ENCODE measurements at places on chromosomes 2 and 18.

GRCh38 chr18:10010611-10011015 is 96.8 kb downstream of the VAPA start:
- no peak for DNase-seq

GRCh38 chr2:3493615-3494007 is 25.7 kb downstream of the ADI1 start:
- DNase-seq = no peak

DNA sequence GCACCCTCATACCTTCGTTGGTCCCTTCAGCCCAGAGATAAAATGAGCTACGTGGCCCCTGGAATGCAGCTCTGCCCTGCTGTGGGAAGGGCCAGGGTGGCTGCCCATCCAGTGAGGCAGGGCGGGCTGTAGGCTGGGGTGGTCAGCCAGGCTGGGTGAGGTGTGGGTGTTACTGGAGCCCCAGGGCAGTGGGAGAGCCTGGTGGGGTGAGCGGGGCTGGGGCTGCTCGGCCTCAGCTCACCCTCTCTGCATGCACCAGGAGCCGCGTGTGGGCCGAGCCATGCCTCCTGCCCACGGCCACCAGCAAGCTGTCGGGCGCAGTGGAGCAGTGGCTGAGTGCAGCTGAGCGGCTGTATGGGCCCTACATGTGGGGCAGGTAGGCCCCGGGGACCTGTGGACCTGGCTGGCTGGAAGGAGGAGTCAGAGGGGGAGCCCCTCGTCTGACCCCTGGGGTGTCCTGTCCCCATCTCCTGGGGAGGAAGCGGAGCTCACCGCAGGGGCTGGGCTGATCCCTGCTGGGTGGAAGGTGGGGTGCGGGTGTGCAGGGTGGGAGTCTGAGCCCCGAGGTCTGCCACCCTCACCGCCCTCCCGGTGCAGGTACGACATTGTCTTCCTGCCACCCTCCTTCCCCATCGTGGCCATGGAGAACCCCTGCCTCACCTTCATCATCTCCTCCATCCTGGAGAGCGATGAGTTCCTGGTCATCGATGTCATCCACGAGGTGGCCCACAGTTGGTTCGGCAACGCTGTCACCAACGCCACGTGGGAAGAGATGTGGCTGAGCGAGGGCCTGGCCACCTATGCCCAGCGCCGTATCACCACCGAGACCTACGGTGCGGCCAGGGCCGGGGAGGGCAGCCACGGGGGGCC is 5.5 kb downstream of the RNPEPL1 start:
- DNase-seq = no peak

DNA sequence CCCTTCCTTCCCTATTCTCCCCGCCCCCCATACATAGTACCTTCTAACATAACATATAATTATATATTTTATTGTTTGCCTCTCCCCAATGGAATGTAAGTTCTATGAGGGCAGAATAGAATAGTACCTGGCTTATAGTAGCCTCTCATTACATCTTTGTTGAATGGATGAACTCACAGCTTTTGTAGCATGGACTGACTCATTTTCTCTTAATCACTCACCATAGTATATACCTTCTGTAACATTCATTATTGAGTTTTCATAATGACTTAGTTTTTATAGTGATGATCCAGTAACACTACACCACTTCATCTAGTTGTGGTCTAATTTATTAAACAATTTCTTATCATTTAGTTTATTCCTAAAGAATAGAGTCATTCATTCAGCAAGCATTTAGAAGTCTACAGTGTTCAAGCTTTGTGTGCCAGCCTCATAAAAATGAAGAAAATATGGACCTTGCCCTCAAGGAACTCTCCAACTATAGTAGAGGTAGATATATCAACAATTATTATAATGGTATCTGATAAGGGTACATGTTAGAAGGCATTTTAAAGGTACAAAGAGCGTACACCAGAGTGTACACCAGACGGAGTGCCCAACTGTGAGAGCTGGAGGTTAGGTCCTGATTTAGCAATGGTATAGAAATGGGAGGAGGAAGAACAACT is 31.1 kb downstream of the NCOA1 start:
- no peak for DNase-seq

DNA sequence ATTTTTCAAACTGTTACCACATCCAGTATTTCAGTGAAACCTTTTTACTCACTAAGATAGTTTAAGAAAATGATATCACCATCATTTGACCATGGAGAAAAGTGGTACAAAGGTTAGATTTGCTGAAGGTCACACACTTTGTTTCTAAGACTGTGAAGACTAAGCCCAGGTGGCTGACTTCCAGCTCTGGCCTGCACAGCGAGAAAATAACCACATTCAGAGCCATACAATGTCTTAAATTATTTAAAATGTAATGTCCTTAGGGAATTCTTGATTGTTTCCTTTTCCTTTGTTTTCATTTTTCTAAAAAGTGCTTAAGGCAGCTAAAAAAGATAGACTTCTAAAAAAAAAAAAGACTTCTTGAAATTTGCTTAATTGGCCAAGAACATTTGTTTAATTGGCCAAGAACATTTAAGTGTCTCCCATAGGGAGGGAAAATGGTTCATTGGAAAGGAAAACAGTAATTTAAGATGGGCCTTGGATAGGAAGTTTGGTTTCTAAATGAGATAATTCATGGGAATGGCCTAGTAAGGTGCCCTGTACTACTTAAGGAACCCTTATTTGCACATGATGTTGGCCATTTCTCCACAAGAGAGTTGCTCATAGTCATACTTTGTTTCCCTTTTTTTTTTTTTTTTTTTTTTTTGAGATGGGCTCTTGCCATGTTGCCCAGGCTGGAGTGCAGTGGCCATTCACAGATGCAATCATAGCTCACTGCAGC is 45.2 kb downstream of the CYP1B1 start:
- DNase-seq = no peak

GRCh38 chr18:13320891-13321425 is 102.4 kb downstream of the LDLRAD4 start:
- DNase-seq = no peak

DNA sequence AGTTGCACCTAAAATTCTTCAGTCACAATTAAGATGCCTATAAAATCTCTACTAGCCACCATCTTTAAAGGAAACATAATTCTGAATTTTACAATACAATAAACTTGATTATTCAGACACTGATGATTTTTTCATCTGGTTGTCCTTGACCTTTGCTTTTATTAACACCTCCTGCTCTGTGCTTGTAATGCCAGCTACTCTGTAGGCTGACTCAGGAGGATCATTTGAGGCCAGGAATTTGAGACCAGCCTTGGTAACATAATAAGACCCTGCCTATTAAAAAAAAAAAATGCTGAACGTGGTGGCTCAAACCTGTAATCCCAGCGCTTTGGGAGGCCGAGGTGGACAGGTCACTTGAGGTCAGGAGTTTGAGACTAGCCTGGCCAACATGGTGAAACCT is 38.3 kb downstream of the HAT1 start:
- no peak for DNase-seq

GRCh38 chr2:215447673-215448081 is 11.8 kb upstream of the FN1 start:
- no peak for DNase-seq

GRCh38 chr2:168245074-168245825 is 2.1 kb downstream of the STK39 start:
- DNase-seq = no peak

DNA sequence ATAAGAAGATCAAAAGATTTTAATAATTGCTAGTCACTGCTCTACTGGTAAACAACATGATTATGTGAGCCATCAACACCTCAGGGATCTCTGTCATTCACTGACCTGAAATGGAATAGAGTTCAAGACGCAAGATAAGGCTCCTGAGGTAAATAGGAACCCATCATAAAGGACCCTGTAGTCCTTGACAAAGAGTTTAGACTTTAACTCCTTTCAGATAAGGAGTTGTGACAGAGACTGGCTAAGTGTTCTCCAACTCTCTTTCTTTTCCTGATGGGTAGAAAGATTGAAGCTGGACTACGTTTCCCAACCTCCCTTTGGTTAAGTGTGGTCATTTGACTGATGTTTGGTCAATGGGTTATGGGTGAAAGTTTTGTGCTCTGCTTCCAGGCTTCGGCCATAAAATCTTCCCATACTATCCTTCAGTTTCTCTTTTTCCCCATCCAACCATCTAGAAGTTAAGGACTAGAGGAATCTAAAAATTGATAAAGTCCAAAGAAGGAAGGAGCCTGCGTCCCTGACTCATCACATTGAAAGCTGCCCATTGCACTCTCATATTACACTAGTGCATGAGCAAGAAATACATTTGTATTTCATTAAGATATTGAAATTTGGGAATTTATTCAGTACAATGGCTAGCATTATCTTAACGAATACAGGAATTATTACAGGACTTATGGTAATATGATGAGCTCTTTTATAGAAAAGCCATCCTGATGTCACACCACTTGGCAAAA is 293.7 kb upstream of the ACVR2A start:
- no peak for DNase-seq

DNA sequence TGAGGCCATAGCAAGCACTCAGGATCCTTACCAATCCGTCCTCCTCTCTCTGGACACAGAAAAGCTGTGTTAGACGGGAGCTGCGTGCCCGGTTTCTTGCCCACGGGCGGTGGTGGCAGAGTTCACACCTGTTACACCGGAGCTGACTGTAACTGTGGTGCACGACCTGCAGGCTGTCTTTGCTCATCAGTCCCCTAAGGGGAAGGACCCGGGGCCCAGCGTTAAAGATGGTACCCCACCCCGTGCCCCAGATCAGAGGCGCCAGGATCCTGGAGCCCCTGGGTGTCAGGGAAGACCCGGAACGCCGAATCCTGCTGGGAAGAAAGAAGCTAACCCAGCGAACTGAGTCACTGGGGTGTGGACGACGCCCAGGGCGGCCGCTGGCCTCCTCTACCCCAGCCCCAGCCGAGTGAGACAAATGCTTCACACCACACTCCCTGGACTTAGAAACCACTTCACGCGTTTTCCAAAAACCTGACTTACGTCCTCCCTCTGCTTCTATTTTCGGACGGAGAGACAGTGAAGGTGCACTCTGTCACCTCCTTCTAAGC is 293.6 kb upstream of the SALL3 start:
- DNase-seq = no peak

GRCh38 chr2:22946553-22946952 is 438.4 kb upstream of the KLHL29 start:
- no peak for DNase-seq

DNA sequence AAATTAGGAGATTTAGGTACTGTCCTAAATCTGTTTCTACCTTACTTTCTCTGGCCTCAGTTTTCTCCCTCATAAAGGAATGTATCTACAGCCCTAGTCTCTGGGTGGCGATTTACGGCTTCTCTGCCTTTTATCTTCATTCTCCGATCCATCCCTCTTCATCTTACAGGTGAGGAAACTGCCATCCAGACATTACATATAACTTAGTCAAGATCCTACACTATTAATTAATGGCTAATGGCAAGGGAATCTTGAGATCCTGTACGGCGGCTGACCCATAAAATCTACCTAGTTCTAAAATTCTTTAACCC is 386 bp upstream of the YIPF4 start:
- no peak for DNase-seq

DNA sequence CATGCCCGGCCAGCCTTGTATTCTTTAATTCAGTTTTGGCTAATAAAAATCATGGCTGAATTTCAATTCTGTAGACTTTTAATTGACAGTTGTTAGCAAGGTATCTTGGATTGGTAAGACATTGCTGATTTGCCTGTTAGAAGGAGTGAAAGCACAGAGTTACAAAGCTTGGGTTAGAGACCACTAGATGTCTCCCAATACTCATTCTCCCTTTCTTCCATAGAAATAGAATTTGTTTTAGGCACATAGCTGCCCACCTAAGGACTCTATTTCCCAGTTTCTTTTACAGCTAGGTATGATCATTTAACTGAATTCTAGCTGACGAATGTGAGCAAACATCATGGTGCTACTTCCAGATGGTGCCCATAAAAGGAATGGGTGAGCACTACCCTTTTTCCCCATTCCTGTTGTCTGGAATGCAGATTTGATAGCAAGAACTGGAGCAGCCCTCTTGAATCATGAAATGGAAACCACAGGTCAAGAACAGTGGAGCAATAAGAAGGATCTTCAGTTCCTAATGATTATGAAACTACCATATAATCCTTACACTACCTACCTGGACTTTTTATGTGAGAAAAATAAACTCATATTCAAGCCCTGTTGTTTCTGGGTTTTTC is 17.5 kb downstream of the PECR start:
- DNase-seq = no peak

DNA sequence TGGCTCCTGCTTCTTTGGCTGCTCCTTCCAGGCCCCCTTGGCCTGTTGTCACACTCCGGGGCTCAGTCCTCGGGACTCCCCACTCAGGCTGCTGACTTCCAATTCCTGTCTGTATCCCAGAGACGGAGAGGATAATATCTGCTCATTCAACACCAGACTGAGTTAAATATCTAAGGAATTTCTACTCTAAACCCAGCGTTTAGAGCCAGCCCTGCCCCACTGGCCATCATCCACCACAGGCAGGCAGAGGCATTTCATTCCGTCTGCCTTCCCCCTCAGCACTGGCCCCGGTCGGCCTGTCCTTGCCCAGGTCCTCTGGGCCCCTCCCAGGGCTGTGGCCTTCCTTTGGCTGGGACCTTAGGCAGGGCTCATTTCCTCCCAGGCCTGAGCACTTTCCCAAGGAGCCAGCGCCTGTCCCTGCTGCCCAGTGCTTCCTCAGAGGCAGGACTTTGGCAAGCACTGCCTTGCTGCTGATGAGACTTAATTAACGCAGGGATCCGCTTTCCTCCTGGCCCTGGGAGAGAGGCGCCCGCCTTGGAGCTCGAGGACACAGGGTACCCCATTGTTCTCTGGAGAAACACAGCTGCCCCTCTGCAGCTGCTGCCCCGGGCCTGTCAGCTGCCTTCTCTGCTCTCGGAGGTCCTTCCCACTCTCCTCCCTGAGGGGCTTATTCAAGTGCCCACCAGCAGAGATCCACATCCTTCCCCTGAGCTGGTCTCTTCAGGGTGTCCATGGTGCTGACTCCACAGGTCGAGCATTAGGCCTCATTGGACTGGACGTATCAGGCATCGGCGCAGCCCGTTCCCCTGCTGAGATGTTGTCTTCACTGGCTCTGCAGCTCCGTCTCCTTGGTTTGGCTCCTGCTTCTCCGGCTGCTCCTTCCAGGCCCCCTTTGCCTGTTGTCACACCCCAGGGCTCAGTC is 42.8 kb downstream of the ATOH8 start:
- no peak for DNase-seq

DNA sequence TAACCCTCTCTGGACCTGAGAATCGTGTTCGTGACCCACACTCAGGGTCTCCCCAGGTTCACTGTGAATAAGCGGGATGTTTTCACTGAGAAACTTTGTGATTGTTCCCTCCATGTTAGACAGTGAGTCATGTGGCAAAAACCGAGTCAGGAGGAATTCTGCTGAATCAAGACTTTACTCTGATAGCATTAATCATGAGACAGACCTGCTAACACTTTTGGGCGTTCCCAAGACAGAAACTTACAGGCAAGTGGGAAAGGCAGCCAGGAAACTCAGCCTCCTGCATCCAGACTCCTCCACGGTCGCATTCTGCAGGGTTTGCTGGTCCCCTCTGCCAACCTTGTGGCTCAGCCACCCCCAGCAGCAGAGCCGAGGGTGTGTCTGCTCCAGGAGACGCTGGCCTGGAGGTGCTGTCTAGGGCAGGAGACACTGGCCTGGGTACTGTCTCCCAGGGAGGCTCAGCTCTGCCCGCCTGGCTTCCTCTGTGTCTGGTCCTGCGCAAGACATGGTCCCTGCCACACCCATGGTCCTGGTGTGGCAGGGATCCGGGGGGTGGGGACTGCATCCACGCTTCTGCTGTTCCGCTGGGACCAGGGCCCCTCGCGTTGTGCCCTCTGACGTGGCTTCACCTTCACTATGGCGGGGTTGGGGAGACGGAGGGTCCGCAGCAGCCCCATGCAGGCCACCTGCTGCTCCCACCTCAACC is 177.4 kb downstream of the TWIST2 start:
- no peak for DNase-seq

- DNase-seq = no peak
Observed at GRCh38 chr18:37441821-37442220, 123.8 kb downstream of the CELF4 start.

- no peak for DNase-seq
Observed at GRCh38 chr2:67790622-67791021, 272.2 kb downstream of the C1D start.

All from stimulated activated naive CD4-positive, alpha-beta T cell treated with Interleukin-2 at 50 U/mL for 16 hours (primary cell).